ENCODE measurements at places on chromosomes 3 and 15. TPM values are rescaled to one million over a fixed set of nuclear protein-coding genes. Genes with fewer than 3 reads are reported as not detected.

VGLL3 gene
- 25.3 TPM for total RNA-seq

RLBP1 gene
- total RNA-seq, result not detected

TGM5 gene
- total RNA-seq, result 0.71 TPM

CD200R1 gene
- 4.5 TPM for total RNA-seq

TRPC1 gene
- total RNA-seq, result 11.7 TPM

FBXL22 gene
- total RNA-seq, result 1.1 TPM

SCN11A gene
- 1.4 TPM for total RNA-seq

- H3K27ac ChIP-seq, result no peak overlapping the region
- no peak overlapping the region for H3K4me3 ChIP-seq
- no peaks in the 10 kb centered on the region for H3K27me3 ChIP-seq
- H3K36me3 ChIP-seq, result peaks cover 4% of the 10 kb centered on the region
- DNase-seq, result no peak
- peaks cover 30% of the 10 kb centered on the region for H3K4me1 ChIP-seq
These were observed 184.8 kb upstream of the THRB start for GRCh38 chr3:24679429-24679828.

GRCh38 chr3:196517162-196517800, 2.1 kb upstream of the SMCO1 start:
- H3K4me3 ChIP-seq, result no peak overlapping the region
- DNase-seq, result no peak
- no peaks in the 10 kb centered on the region for H3K4me1 ChIP-seq
- H3K27me3 ChIP-seq, result peaks cover 3% of the 10 kb centered on the region
- H3K36me3 ChIP-seq, result peaks cover 5% of the 10 kb centered on the region

GRCh38 chr3:45548681-45549075, 45.9 kb upstream of the LIMD1 start:
- H3K27me3 ChIP-seq, result no peaks in the 10 kb centered on the region
- H3K4me1 ChIP-seq, result peaks cover 19% of the 10 kb centered on the region
- H3K27ac ChIP-seq, result no peak overlapping the region
- H3K36me3 ChIP-seq, result peaks cover 15% of the 10 kb centered on the region

DNA sequence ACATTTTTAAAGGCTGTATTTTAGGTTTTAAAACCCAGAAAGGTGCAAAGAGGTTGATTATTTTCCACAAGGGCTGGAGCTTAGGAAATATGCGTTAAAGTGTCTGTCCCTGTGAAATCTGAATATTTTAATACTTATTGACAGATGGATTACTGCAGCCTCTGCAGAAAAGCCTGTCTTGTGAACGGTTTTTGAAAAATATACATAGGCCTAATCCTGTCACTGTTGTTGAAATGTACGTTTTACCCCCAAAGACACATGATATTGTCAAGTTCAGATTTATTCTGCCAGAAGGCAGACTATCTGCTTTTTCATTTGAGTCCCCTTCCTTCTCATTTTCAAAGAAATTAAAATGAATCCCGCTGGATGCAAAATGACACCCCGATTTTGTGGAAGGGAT, 2.2 kb upstream of the BCL6 start:
- no peaks in the 10 kb centered on the region for H3K27me3 ChIP-seq
- no peaks in the 10 kb centered on the region for H3K36me3 ChIP-seq
- H3K4me1 ChIP-seq, result peaks cover 51% of the 10 kb centered on the region
- H3K27ac ChIP-seq, result peak overlapping the region; percentile 100

- no peaks in the 10 kb centered on the region for H3K27me3 ChIP-seq
- no peaks in the 10 kb centered on the region for H3K4me1 ChIP-seq
- H3K36me3 ChIP-seq, result no peaks in the 10 kb centered on the region
- H3K4me3 ChIP-seq, result no peak overlapping the region
- DNase-seq, result no peak
These were observed 1447.4 kb upstream of the ALCAM start for GRCh38 chr3:103919327-103919726.

Measured in type B pancreatic cell (in vitro differentiated cells).